Mesothelial cell of epicardium (in vitro differentiated cells): ENCODE measurements at places on chromosomes 11 and 22. TPM values are rescaled to one million over a fixed set of nuclear protein-coding genes. Genes with fewer than 3 reads are reported as not detected.

DNA sequence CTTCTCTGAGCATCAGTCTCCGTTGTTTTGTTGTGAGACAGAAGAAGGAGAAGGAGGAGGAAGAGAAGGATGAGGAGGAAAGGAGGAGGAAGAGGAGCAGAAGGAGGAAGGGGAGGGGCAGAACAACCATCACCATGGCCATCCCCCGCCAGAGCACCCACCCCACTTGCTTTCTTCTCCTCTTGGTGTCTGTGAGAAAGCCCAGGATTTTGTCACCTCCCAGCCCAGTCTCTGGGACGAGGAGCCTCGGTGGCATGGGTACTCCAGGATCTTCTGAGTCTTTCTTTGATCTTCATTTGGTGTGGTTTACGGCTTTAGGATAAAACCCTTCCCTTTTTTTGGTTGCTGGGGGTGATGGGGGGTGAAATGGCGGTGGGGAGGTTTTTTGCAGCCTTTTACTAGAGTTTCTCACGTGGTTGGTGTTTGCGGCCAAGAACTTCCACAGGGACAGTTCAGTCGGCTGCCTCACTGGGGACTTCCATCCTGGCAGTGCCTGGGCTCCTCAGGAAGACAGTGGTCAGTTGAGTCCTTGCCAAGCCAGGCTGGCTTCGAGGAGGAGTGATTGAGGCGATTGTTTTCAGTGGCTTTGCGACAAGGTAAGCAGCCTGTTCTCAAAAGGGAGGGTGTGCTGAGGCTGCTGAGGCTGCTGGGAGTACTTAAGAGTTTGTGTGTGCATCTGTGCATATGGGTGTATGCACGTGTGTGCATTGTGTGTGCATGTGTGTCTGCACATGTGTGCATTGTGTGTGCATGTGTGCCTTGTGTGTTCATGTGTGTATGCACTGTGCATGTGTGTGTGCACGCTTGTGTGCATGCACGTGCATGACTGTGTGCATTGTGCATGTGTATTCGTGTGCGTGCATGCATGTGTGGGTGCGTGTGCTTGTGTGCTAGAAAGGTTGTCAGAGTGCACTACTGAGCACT is 567.5 kb downstream of the TBC1D22A start:
- no peak for DNase-seq
- no peak overlapping the region for H3K4me3 ChIP-seq

DNA sequence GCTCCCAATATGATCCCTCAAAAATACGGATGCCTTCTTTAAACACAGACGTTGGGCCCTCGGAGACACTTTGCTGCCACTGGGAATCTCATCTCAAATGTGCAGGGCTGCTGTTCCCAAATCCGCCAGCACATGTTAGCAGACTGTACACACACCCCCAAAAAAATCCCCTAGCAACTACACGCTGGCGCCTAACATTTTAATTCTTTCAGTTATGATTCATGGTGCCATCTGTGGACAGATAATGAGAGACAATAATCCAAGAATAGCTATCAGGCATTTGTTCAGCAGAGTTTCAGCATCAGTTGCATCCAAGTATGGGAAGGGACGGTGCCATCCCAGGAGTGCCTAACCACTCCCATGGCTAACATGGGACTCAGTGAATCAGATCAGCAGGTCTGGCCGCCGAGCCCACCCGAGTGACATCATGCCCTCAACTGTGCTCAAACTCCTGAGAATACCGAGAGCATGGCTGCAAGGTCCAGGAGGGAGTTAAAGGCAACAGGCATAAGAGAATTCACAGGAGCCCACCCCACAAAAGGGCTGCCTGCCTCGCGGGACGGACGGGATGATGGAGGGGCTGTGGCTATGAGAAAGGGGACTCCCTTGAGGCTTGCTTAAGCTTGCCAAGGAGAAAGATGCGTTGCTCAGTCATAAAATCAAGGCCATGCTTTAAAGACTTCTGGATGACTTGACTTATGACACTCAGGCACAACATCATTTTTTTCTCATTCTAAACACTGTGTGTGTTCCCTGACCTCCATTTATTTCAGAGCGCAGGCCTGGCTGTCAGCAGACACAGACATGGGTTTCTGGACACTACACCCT is 337.0 kb downstream of the SHANK2 start:
- no peak overlapping the region for H3K4me3 ChIP-seq
- H3K36me3 ChIP-seq: no peaks in the 10 kb centered on the region
- DNase-seq: no peak
- H3K27me3 ChIP-seq: no peaks in the 10 kb centered on the region
- no peak overlapping the region for H3K27ac ChIP-seq

DNA sequence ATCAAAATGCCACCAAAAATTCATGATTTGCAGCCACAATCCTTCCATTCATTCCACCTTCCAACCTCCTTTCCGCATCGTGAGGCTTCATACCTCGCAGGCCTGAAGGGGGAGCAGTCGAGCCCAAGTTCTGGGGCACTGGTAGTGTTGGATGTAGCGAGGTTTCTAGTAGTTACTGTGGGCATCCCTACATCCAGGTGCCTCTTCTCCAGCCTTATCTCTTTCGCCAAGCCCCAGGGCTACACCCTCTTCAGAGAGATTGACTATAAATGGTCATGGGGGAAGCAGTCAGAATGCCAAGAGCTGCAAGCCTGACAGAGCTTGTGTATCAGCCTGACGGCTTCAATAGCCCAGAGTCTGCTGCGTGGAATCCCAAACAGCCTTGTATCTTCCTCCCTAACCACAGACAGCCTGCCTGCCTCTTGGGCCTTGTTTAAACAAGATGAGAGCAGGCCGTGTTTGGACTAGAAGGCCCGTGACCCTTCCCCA is 28.9 kb downstream of the CLMP start:
- peaks cover 4% of the 10 kb centered on the region for H3K27me3 ChIP-seq
- peaks cover 3% of the 10 kb centered on the region for H3K4me1 ChIP-seq
- no peak for DNase-seq

GRCh38 chr11:134230339-134230738 is 5.9 kb downstream of the VPS26B start:
- no peak for DNase-seq
- no peak overlapping the region for H3K4me3 ChIP-seq
- peaks cover 39% of the 10 kb centered on the region for H3K4me1 ChIP-seq
- no peaks in the 10 kb centered on the region for H3K27me3 ChIP-seq

DNA sequence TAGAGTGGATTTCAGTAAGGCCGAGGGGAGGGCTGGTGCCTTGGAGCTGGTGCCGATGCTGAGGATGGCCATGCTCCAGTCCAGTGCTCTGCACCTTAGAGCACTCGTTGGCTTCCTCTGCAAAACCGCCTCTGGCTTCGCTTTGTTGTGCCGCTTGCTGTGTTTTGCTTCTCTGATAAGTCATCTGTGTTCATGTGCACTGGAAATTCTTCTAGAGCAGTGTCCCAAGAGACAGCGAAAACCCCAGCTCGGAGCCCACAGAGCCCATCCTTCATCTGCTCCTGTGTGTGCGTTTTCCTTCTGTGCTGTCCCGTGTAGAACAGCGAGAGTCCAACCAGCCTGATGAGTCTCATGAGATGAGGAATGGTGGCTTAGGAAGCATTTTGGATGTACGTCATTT is 12.1 kb downstream of the FAM118A start:
- no peak overlapping the region for H3K4me3 ChIP-seq
- peaks cover 26% of the 10 kb centered on the region for H3K36me3 ChIP-seq
- no peak for DNase-seq
- no peak overlapping the region for H3K27ac ChIP-seq

GRCh38 chr22:49112176-49112575 is 715.5 kb downstream of the BRD1 start:
- no peak overlapping the region for H3K27ac ChIP-seq
- no peaks in the 10 kb centered on the region for H3K36me3 ChIP-seq
- DNase-seq: no peak
- peaks cover 17% of the 10 kb centered on the region for H3K27me3 ChIP-seq
- H3K4me1 ChIP-seq: peaks cover 3% of the 10 kb centered on the region

GRCh38 chr11:60950933-60951605 is 907 bp downstream of the SLC15A3 start:
- peaks cover 29% of the 10 kb centered on the region for H3K4me1 ChIP-seq
- H3K4me3 ChIP-seq: no peak overlapping the region
- H3K27ac ChIP-seq: no peak overlapping the region
- H3K36me3 ChIP-seq: no peaks in the 10 kb centered on the region
- no peak for DNase-seq

DNA sequence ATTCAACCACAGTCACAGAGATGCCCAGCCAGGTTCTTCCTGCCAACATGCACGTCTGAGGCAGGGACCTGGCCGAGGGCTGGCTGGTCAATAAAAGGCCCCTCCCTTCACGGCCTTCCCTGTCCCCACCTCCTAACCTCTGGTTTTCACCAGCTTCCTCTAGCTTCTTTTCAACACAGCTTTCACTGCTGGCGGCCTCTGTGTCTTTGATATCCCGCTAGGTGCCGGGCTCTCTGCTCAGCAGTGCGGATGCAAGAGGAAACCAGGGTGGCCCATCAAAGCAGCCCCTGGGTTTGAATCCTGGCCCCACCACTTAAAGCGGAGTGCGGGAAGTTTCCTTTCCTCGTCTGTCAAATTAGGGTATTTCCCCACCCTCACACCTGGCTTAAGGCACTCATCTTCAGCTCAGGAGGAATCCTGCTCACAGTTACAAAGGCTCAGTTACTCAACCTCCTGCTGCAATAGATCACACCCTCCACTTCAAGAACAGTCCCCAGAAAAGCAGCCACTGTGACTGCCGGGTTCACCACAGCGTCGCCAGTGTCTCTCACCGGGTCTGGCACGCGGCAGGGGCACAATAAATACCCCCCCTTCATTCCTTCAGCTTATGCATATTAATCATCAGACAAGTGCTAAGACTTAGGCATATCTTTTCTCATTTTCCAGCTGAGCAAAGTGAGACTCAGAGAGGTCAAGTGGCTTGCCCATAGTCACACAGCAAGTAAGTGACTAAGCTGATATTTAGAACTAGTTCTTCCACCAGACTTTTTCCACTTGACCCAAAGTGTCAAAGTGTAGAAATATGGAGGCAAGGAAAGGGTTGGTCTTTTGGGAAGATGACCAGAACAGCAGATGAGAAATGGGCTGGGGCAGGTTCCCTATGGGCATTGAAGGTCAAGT is 45.7 kb downstream of the TXN2 start:
- DNase-seq: no peak
- H3K27me3 ChIP-seq: no peaks in the 10 kb centered on the region
- H3K36me3 ChIP-seq: no peaks in the 10 kb centered on the region
- peaks cover 38% of the 10 kb centered on the region for H3K4me1 ChIP-seq

Gene BLID
- total RNA-seq: 1.0 to 1.4 TPM (median 1.2 TPM) in 3 replicates

Gene ROBO4
- not detected in 3 replicates for total RNA-seq
